ENCODE measurements at places on chromosomes 3 and 15.

DNA sequence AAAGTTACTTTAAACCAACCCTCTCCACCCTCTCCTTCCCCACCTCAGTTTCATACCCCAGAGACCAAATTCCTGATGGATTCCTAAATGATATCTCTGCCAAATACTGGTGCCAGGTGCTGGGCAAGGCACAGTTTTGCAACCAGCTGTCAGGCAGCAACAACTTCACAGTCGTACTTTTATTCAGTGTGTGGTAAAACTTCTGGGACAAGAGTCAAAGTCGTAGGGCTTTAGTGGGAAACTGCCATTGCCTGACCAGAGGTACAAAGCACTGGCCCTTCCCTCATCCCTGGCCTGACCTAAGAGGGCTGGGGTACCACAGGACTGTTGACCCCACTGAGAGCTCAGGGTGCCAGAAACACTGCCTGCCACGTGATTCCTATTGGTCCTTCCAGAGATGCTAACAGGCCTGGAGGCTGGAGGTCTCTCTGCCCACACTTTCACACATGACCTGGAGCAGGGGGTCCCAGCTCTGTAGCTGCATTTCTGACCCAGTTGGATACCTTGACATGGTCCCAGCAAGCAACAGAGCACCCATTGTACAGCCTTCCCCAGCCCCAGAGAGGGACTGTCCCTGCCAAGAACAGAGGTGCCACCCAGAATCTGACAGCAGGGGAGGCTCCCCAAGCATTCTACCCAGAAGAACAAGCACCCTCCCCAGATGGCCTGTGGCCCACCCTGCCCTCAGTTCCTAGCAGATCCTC lies 59.9 kb downstream of the LIPC start:
- DNase-seq, result no peak

GRCh38 chr3:189967254-189967865 lies 153.3 kb downstream of the P3H2 start:
- peak; percentile 35 for DNase-seq

- DNase-seq, result no peak
Observed at GRCh38 chr3:36696799-36697198, 67.6 kb downstream of the DCLK3 start.

GRCh38 chr15:43246261-43246774 lies 20.4 kb downstream of the TGM5 start:
- DNase-seq, result no peak

DNA sequence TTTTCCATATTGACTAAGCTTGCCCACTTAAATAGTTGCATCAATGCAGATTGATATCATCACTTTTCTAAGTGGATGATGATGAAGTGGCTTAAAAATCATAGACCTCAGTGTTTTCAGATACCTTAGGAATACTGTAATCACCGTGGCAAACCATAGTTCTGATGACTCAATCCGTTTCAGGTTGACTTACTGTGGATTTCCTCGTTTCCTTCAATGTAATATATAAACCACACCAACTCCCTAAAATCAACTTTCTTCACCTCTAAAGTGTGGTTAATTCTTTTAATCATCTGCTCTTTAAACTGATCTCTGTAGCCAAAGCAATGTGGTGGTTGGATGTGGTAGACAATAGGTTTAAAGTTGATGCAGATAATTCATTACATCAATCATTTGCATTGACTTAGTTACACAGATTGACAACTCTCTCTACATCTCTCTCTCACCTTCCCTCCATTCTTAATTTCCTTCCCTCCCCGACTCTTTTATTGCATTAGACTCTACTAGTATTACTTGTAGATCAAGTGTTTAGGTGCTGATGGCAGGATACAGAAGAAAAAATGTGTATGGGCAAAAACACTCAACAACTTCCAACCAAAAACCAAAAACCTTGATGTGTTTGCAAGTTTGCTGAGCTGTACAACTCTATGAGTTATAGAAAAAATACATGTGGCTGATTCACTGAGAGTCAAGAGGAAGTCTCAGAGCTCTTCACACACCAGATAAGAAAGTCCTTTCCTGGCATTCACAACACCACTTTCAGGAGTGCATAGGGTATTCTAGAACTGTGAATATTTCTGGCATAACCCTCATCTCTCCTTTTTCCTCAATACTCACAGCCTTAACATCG lies 243.5 kb downstream of the NFKBIZ start:
- no peak for DNase-seq

DNA sequence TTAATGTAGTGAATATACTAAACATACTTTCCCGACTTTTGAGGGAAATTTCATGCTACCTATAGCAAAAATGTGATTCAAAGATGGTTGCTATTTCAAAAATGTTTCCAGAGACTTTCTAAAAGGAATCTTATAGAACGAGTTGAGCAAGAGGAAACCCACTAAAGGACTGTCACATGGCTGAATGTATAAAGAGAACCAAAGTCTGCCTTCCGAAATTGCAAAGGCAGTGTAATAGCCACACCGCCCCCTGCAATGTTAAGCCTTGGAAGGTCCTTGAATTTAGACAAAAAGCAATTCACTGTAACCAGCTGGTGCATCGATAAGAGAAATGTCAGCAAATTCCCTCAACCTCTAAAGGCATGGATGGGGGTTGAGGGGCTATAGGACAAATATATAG lies 142.8 kb downstream of the CHL1 start:
- DNase-seq, result no peak

DNA sequence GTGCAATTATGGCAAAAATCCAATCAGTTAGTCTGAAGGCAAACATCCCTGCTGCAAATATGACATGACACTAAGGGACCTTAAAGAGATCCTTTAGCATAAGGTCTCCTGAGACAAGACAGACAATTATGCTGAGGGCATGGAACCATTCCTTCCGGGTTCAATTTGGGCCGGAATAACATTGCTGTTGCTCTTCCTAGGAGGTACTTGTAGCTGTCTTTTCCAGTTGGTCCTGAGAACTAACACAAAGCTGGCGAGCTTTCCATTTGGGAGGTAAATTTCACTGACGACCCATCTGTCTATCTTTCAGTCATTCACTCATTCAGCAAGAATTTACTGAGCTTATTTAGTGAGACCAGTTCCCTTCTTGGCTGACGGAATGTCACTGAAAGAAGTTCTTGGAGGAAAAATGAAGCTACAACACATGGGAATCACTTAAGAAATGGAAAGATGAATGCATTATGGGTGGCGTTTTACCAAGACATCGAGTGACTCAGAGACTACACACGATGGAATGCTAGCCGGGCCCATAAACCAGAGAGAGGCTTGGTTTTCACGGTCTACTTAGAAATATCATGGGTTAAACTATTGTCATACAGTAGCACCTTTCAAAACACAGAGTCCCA lies 215.5 kb downstream of the PDZRN3 start:
- DNase-seq, result no peak

- DNase-seq, result no peak
Observed at GRCh38 chr3:147713234-147714133, 304.3 kb downstream of the ZIC1 start.

- DNase-seq, result no peak
Observed at GRCh38 chr3:197748597-197749314, 927 bp upstream of the FYTTD1 start.

GRCh38 chr3:25913179-25913578 lies 123.3 kb downstream of the OXSM start:
- DNase-seq, result no peak

- peak; percentile 96 for DNase-seq
Observed at GRCh38 chr15:69713726-69714559, 261.3 kb downstream of the RPLP1 start.

DNA sequence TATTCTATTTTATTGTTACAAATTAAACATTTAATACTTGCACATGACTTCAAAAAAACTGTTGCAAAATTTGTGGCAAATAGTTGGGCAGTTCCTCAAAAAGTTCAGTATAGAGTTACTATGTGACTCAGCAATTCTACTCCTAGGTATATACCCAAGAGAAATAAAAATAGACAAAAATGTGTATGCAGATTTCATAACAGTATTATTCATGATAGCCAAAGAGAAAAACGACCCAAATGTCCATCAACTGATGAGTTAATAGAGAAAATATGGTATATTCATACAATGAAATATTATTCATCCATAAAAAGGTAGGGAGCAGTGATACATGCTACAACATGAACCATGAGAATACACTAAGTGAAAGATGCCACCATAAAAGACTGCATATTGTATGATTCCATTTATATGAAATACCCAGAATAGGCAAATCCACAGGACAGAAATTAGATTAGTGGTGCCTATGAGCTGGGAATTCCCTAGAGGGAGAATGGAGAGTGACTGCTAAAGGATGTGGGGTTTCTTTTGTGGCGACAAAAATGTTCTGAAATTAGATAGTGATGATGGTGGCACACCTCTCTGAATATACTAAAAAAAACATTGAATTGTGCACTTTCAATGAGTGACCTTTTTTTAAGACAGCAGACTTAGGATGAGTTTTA lies 31.6 kb upstream of the CLASP2 start:
- DNase-seq, result no peak

DNA sequence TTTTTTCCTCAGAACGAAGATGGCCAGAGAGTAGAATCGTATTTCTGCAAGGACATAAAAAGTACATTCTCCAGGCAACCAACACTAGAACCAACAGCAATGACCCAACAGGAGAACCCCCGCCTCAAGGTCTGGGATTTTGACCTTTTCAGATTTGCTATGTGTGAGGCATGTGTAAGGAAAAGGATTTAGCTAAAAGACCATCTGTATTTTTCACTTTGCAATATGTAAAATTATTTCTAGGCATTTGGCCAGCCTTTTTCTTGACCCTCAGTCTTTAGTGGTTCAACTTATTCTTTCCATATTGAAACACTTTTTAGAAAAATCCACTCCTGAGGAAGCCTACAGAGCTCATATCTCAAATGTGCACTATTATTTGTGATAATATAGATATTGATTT lies 219.2 kb upstream of the GOLGA6L4 start:
- no peak for DNase-seq

DNA sequence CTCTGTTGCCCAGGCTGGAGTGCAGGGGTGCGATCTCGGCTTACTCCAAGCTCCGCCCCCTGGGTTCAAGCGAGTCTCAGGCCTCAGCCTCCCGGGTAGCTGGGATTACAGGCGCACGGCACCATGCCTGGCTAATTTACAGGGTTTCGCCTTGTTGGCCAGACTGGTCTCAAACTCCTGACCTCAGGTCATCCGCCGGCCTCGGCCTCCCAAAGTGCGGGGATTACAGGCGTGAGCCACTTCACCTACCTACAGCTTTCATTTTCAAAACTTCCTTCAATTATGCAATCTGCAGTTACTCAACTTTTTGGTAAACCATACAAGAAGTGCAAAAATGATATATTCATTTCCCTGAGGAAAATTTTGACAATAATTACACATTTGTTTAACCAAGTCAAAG lies 14.0 kb downstream of the NANOGP8 start:
- no peak for DNase-seq

- no peak for DNase-seq
Observed at GRCh38 chr3:35677797-35678196, 38.5 kb downstream of the ARPP21 start.

DNA sequence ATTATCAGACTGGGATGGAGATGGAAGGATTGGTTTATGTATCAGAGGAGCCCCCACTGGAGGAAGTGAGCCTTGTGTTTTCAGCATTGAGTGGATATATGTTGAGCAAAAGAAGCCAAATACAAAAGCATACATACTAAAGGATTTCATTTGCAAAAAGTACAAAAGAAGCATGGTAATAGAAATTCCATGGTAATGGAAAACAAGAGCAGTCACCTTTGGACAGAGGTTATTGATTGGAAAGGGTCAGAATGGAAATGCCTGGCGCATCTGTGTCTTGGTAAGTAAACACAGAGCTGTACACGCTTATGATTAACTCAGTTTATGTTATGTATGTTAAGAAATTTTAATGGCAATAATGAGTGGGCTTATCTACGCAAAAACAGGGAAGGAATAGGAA lies 72.7 kb downstream of the DHX36 start:
- DNase-seq, result no peak

DNA sequence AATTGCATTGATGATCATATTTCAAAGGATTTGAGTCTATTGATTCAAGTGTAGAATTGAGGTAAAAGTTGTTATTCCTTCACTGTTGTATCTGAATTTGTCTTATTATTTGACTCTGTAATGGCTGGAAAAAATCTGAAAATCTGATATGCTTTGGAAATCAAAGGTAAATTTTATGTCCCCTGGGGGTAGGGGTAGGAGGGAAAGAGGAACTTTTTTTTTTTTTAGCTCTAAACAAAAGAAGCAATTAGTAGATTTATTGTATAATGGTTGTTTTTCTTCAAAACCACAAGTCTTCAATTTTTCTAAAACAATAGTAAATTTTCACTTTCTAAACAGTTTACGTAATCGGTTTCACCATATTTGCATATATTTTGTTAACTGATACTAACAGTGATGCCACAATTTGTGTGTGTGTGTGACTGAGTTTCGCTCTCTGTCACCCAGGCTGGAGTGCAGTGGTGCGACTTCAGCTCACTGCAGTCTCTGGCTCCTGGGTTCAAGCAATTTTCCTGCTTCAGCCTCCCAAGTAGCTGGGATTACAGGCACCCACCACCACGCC lies 91.7 kb upstream of the GOLGA6L4 start:
- DNase-seq, result no peak

DNA sequence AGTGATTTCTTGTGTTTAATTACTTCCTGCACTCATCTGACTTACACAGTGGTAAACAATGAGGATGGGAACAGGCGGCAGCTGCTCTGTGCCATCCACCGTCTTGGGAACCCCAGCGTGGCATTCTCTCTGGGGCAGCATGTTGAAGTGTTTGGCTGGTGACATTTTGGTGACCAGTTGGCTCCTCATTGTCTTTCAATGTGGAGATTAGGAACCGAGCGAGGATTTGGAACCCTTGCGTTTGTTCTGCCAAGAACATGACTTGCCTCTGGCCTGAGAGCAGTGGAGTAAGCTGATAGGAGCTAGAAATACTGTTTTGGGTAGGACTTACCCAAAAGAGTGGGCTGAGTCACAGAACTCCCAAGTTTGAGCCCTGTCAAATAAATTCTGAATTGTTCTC lies 88.8 kb downstream of the IGF1R start:
- DNase-seq, result no peak

GRCh38 chr3:58537412-58538301 lies 667 bp upstream of the ACOX2 start:
- DNase-seq, result no peak

DNA sequence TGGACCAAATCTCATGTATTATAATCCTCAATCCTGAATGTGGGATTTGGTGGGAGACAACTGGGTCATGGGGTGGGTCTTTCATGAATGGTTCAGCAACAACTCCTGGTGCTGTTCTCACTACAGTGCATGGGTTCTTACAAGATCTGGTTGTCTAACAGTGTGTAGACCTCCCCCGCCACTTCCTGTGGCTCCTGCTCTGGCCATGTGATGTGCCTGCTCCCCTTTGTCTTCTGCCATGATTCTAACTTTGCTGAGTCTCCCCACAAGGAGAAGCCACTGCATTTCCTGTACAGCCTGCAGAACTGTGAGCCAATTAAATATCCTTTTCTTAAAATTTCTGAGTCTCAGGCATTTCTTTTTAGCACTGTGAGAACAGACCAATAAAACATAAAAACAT lies 557.5 kb downstream of the GOLGA6L6 start:
- DNase-seq, result peak; percentile 88
